ENCODE measurements at places on chromosomes 7 and 10. TPM values are rescaled to one million over a fixed set of nuclear protein-coding genes. Genes with fewer than 3 reads are reported as not detected.

FXYD4 gene
- total RNA-seq: not detected

KNDC1 gene
- total RNA-seq: 3.2 TPM

ABCF2 gene
- total RNA-seq: 71.7 TPM

CALY gene
- 0.66 TPM for total RNA-seq

HOXA6 gene
- total RNA-seq: 2.5 TPM
